GM12865 (cell line): ENCODE measurements at places on chromosomes 1 and 21.

GRCh38 chr1:33032126-33032869 is 4.4 kb downstream of the AK2 start:
- DNase-seq = no peak

GRCh38 chr1:154736841-154737240 is 128.9 kb upstream of the ADAR start:
- DNase-seq = no peak

- DNase-seq = no peak
Measured at GRCh38 chr1:167587872-167588271, 34.3 kb upstream of the CREG1 start.

- no peak for DNase-seq
Measured at GRCh38 chr1:155037851-155038441, 4.3 kb downstream of the DCST1 start.

DNA sequence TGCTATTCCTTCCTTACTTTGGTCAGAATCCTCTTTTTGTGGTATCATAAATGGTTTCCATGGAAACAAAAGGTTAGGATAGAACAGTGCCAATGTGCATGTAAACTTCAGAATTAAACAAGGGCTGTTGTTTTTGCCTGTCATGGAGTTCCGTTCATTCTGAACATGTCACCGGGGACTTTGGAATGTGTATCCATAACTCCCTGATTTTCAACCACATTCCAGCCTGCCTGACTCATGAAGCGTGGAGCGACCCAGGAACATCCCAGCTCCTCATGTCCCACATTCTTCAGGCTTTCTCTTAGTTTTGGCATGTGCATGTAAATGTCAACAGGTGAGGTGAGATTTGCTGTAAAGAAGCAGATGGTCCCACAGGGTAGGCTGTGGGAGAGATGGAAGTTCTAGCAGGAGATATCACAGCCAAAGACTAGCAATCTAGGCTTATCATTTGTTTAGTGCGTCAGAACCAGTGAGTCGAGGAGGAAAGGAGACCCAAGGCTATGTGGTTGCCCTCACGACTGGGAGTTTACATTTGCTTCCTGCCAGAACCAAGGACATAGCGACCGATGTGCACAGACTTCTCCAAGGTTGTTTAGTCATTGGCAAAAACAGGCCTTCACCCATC is 23.0 kb upstream of the DNAJC11 start:
- DNase-seq = no peak
